ENCODE measurements at places on chromosomes 3 and 15. TPM values are rescaled to one million over a fixed set of nuclear protein-coding genes. Genes with fewer than 3 reads are reported as not detected.

Gene MUC20
- 2.4 TPM for total RNA-seq

DNA sequence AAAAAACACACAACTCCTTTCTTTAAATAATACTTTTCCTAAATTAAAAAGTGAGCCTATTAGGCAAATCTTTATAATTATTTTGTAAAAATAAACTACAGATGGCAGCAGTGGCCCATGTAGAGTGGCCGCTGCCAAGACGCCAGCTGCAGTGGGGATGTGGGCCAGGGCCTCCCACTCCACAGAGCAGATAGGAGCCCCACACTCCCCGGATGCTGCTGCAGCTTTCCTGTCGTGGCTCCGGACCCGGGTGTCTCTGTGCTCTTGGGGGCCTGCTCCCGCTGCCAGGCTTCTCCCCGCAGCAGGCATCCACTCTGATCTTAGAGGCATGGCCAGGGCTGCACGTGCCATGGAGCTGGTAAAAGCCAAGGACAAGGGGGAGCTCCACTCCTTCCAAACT is 67.5 kb downstream of the PROS1 start:
- no peak for DNase-seq

- no peak for DNase-seq
These were observed 28.6 kb downstream of the BMF start for GRCh38 chr15:40080104-40080503.

GRCh38 chr3:72272356-72272755 is 487.4 kb upstream of the PROK2 start:
- DNase-seq, result no peak

- no peak for DNase-seq
These were observed 60.7 kb downstream of the GSK3B start for GRCh38 chr3:120033596-120033995.

- peak; percentile 37 for DNase-seq
These were observed 63.5 kb downstream of the OTOL1 start for GRCh38 chr3:161560008-161560637.

GRCh38 chr3:157417247-157417646 is 19.4 kb upstream of the PTX3 start:
- DNase-seq, result no peak

GRCh38 chr15:38130205-38130567 is 122.5 kb upstream of the SPRED1 start:
- no peak for DNase-seq

DNA sequence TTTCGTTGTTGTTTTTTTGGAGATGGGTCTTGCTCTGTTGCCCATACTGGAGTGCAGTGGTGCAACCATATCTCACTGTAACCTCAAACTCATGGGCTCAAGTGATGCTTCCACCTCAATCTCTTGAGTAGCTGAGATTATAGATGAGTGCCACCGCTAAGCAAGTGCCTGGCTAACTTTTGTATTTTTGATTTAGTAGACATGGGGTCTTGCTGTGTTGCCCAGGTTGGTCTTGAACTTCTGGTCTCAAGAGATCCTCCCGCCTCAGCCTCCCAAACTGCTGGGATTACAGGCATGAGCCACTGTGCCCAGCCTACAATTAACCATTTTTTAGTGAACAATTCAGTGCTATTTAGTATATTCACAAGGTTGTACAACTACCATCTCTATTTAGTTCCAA is 42.2 kb downstream of the ARHGEF3 start:
- DNase-seq, result no peak

Gene IGSF10
- total RNA-seq, result 0.02 TPM

- DNase-seq, result no peak
These were observed 45.0 kb downstream of the THBS1 start for GRCh38 chr15:39625856-39626255.

GRCh38 chr3:19347671-19348070 is 199.4 kb downstream of the KCNH8 start:
- no peak for DNase-seq

Gene EIF2B5
- 50.3 TPM for total RNA-seq

DNA sequence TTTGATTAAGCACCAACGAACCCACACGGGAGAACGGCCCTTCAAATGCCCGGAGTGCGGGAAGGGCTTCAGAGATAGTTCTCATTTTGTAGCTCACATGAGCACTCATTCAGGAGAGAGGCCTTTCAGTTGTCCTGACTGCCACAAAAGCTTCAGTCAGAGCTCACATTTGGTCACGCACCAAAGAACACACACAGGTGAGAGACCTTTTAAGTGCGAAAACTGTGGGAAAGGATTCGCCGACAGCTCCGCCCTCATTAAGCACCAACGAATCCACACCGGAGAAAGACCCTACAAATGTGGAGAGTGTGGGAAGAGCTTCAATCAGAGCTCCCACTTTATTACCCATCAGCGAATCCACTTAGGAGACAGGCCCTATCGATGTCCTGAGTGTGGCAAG is 8.7 kb downstream of the ZNF774 start:
- no peak for DNase-seq

Gene CCDC39
- not detected for total RNA-seq

Gene CEMIP
- 3.5 TPM for total RNA-seq

- no peak for DNase-seq
These were observed 252.4 kb upstream of the BCHE start for GRCh38 chr3:166089575-166089974.

DNA sequence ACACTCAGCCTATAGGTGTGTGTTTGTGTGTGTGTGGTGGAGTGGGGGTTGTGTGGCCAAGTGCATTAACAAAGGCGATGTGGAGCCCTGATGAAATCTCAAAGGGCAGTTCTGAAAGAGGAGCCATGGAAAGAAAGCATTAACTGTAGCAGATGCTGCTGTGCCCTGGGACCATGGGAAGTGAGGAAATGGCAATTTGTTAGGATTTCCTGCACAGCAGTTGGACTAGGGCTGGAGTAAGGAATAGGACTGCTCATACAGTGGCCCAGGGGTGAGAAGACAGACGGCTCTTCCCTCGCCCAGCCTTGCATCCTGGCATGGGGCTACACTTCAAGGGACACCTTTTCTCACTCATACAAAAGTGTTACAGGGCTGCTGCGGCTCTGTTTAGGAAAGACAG is 12.3 kb upstream of the ZBTB38 start:
- DNase-seq, result no peak

GRCh38 chr3:106337116-106337515 is 468.3 kb upstream of the CBLB start:
- peak; percentile 44 for DNase-seq

DNA sequence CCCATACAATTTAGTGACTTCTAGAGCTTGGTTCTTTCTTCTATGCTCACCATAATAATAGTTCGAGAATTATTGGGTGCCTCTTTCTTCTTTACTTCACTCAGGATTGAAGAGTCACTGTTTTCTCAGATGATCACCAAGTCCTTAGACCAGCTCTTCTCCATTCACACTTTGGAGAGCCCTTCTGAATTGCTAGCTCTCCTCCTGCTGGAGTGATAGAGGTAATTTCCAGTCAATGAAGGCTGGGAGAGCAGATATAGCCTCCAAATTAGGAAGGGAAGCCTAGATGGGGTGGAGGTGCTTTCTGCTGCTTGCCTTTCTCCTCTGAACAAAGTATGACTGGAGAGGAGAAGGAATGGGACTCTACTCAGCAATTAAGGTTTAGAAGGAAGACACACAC is 10.7 kb upstream of the BBX start:
- DNase-seq, result no peak

Gene B3GNT5
- total RNA-seq, result 25.3 TPM

- no peak for DNase-seq
These were observed 109.7 kb upstream of the GALNT15 start for GRCh38 chr3:16064642-16065414.

Gene PRSS50
- not detected for total RNA-seq

Data from HCT116 (cell line).